ENCODE measurements at places on chromosomes 7 and 10. TPM values are rescaled to one million over a fixed set of nuclear protein-coding genes. Genes with fewer than 3 reads are reported as not detected.

ADRA2A gene
- total RNA-seq = not detected

OR2A25 gene
- total RNA-seq = not detected

TMEM225B gene
- total RNA-seq = 0.70 TPM

MEIG1 gene
- 0.92 TPM for total RNA-seq

GALNT17 gene
- total RNA-seq = not detected

FBXL13 gene
- 0.78 TPM for total RNA-seq

CALY gene
- not detected for total RNA-seq

ST8SIA6 gene
- not detected for total RNA-seq

ODAD2 gene
- 0.62 TPM for total RNA-seq

ACTA2 gene
- total RNA-seq = 5.0 TPM

HOXA1 gene
- total RNA-seq = 0.24 TPM

SLC26A3 gene
- total RNA-seq = not detected

CALML5 gene
- not detected for total RNA-seq

RAMP3 gene
- not detected for total RNA-seq

C10orf105 gene
- total RNA-seq = 0.24 TPM

NSUN6 gene
- total RNA-seq = 15.5 TPM

LRRN3 gene
- total RNA-seq = 93.6 TPM

SHH gene
- not detected for total RNA-seq

ANXA8 gene
- not detected for total RNA-seq

WIPF3 gene
- not detected for total RNA-seq

NEUROD6 gene
- total RNA-seq = not detected

HMX2 gene
- not detected for total RNA-seq

NHLRC2 gene
- 26.7 TPM for total RNA-seq

SPDYE2 gene
- total RNA-seq = not detected

C7orf57 gene
- total RNA-seq = 1.0 TPM

CNTNAP2 gene
- total RNA-seq = 0.22 TPM

CYP26A1 gene
- not detected for total RNA-seq

AKR1C4 gene
- not detected for total RNA-seq

MSS51 gene
- 0.94 TPM for total RNA-seq

CDNF gene
- 1.6 TPM for total RNA-seq

YAE1 gene
- 11.2 TPM for total RNA-seq

SPDYE5 gene
- not detected for total RNA-seq

FRMPD2 gene
- total RNA-seq = not detected

VPS37D gene
- total RNA-seq = 0.45 TPM

CFAP69 gene
- total RNA-seq = 0.85 TPM

GCK gene
- total RNA-seq = 2.5 TPM

PDE6C gene
- not detected for total RNA-seq

TRIP6 gene
- total RNA-seq = 45.1 TPM

RPEL1 gene
- total RNA-seq = 0.10 TPM

TUBAL3 gene
- not detected for total RNA-seq

SPDYE18 gene
- 0.24 TPM for total RNA-seq

CDH23 gene
- 1.4 TPM for total RNA-seq

INA gene
- 0.38 TPM for total RNA-seq

PPA1 gene
- 388 TPM for total RNA-seq

COL26A1 gene
- not detected for total RNA-seq

WASHC2A gene
- total RNA-seq = 27.4 TPM

KLF6 gene
- total RNA-seq = 117 TPM

CCDC7 gene
- total RNA-seq = 5.2 TPM

HIPK2 gene
- 15.4 TPM for total RNA-seq

NFE2L3 gene
- 35.2 TPM for total RNA-seq

OR2A1 gene
- total RNA-seq = not detected

SLC39A12 gene
- not detected for total RNA-seq

Data from activated naive CD8-positive, alpha-beta T cell treated with anti-CD3 and anti-CD28 coated beads for 36 hours (primary cell).